ENCODE measurements at places on chromosomes 1 and 21.

DNA sequence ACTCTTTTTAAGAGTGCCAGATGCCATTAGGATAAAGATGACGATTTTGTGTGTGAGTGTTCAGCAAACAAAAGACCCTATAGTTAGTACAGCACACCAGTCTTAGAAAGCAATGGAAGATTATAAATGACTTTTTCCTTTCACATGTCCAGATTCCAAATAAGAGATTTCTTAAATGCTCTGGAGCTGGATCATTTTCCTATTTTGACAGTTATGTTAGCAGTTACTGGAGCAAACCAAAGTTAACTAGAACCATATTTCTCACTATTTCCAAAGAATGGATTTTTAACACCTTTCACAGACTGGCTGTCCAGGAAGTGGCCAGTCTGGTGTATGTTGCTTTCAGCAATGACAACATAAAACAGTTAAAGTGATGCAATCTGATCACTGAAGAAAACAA is 905.8 kb upstream of the ADGRL2 start:
- DNase-seq: no peak

DNA sequence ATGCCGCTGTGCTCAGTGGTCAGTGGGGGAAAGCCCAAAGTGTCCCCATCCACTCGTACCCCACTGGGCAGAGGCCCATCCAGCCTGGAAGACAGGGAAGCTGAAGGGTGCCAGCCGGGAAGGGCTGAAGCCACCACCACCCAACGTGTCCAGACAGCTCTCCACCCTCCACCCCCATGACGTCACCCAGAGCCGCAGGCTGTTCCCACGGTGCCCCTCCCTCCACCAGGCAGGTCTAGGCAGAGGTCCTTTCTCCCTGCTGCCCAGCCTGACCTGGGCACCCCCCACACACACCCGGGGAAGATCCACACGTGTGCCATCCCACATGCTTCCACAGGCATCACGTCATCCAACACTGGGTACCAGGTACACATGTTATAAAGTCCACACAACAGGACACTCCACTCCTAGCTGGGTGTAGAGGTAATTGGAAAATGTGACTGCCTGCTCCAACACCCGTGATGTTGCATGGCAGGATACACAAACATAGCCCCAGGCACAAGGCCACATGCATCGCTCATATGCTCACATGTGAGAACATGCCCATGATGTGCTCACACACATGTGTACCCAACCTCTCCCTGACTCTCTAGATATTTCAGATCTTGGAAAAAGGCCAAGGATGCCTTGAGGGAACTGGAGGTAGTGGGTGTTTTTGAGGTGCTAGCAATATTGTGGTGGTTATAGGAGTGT is 5.1 kb upstream of the ARHGAP30 start:
- no peak for DNase-seq

DNA sequence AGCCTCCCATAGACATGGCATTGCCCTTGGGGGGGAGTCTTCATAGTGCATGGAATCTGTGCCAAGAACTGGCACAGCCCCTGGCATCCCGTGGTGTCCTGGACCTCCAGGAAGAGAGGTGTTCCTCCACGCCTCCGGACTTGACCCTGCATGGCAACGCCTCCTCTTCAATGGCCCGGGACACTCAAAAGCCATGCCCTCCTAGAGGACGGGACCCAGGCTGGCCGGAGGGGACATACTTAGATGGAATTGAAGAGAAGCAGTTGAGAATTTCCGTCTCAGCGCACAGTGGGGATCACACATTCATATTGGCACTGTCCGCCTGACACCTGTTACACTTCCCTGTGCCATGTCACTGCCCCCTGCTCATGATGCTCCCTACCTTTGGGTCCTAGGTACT is 38.4 kb upstream of the TENT5C start:
- no peak for DNase-seq

- no peak for DNase-seq
These were observed 3.0 kb upstream of the PPIE start for GRCh38 chr1:39735731-39736130.

DNA sequence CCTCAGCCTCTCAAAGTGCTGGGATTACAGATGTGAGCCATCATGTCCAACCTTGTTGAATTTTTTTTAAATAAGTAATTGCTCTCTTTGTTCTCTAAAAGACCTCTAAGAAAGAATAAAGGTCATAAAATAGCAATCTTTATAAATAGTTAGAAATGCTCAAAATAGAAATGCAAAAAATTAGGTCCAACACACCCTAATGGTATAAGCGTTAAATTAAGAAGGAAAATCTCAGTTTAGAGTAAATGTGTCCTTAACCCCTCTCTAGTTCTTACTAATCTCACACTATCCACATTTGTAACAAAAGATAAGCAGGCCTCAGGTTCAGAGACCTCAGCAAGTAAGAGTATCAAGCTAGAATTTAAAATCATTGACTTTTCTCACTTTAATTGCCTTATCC is 38.3 kb upstream of the GLIS1 start:
- DNase-seq: no peak

DNA sequence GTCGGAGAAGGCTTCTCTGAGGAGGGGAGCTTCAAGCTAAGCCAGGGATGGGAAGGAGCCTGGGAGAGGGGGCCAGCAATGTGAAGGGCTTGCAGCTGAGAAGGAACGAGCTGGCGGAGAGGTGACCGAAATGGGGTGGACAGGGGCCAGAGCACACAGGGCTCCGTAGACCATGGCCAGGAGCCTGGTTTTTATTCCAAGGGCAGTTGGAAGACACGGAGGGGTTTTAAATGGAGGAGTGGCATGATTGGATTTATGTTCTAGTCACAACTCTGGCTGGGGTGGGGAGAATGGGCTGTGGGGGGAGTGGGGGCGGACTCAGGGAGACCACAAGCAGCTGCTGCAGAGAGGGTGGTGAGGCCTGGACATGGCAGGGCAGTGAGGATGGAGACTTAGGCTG is 5.1 kb upstream of the EPS8L3 start:
- DNase-seq: no peak

- no peak for DNase-seq
These were observed 68.5 kb downstream of the HHAT start for GRCh38 chr1:210397252-210397651.

DNA sequence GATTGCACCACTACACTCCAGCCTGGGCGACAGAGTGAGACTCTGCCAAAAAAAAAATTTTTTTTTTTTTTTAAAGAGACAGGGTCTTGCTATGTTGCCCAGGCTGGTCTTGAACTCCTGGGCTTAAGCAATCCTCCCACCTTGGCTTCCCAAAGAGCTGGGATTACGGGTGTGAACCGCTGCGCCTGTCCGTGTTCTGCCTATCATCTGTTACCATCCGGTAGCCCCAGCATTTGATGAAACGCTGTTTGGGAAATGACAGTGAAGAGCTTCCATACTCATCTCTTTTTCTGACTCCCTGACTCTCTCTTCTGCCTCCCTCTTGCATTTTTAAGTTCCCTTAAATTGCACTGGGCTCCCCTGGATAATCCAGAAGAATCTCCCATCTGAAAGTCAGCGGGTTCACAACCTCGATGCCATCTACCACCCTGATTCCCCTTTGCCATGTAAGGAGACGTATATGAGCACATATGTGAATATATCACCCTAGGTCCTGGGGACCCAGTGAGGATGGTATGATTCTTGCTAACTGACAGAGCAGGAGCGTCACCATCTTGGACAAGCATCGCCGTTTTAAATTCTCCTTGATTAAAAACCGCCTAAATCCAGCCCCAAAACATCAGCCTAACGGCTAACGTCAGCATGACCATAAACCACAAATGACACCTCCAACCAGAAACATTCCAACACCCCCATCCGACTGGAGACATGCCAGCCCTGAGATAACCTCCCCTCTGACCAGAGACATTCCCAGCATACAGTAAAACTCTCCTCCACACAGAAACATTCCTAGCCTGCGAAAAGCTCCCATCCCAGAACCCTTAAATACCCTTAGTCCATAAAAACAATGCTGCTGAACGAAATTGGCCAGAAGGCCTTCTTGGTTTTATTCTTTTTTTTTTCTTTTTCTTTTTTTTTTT is 12.4 kb downstream of the TNFRSF8 start:
- DNase-seq: no peak

GRCh38 chr1:243267914-243268653 is 12.2 kb downstream of the SDCCAG8 start:
- no peak for DNase-seq

DNA sequence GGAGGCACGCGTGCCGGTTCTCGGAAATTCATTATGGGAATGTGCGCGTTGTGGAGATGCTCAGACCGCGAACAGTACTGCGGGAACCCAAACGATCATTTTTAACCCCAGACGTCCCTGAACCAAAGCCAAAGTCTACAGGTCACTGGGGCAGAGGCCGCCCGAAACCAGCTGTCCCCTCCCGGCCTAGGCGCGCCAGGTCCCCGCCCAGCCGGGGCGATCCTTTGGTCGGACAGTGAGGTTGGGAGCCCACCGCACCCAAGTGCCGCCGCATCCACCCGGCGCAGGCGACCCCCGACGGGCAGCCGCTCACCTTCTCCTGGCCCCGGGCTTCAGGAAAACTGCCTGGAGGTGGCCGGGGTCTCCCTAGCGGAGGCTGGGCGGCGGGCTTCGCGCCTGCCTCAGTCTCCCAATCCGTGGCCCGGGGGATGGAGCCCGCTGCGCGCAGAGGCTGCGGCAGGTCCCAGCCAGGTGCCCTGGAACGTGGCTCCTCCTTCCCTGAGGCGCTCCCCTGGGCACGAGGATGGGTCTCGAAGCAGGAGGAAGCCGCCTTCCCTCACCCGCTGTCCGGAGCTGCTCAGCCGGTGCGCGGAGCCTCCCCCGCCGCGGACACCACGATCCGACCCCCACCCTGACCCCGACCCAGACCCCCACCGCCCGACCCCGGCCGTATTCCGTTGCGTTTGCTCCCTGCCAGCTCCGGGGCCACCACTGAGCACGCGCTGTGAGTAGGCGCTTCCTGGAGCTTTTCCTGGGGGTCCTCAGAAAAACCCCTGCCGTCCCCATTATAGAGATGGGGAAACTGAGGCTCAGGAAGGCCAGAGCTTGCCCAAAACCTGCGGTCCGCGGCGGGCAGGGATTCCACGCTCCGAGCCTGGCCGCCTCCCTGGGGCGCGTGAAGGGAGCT is 8.1 kb upstream of the SLX9 start:
- DNase-seq: no peak

GRCh38 chr1:46424730-46425129 is 30.6 kb downstream of the FAAH start:
- no peak for DNase-seq

- no peak for DNase-seq
These were observed 16.9 kb downstream of the ACTRT2 start for GRCh38 chr1:3038113-3038551.

DNA sequence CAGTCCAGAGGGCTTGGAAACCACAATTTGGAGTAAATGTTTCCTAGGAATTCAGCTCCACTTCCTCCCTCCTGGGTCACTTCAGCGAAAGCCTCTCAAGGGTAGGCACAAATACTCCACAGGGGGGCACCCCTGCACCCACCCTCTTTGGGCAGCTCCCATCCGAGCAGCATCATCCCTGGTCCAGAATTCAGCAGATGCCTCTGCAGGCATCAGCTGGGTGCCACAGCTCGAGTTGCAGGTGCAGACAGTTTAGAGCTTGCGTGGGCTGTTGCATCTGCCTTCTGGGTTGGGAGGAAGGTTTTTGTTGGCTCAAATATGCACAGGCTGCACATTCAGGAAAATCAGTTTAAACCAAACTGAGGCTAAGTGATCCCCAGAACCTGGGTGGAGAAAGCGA is 25.0 kb downstream of the KANK4 start:
- DNase-seq: no peak
